ENCODE measurements at places on chromosomes 3 and 15.

DNA sequence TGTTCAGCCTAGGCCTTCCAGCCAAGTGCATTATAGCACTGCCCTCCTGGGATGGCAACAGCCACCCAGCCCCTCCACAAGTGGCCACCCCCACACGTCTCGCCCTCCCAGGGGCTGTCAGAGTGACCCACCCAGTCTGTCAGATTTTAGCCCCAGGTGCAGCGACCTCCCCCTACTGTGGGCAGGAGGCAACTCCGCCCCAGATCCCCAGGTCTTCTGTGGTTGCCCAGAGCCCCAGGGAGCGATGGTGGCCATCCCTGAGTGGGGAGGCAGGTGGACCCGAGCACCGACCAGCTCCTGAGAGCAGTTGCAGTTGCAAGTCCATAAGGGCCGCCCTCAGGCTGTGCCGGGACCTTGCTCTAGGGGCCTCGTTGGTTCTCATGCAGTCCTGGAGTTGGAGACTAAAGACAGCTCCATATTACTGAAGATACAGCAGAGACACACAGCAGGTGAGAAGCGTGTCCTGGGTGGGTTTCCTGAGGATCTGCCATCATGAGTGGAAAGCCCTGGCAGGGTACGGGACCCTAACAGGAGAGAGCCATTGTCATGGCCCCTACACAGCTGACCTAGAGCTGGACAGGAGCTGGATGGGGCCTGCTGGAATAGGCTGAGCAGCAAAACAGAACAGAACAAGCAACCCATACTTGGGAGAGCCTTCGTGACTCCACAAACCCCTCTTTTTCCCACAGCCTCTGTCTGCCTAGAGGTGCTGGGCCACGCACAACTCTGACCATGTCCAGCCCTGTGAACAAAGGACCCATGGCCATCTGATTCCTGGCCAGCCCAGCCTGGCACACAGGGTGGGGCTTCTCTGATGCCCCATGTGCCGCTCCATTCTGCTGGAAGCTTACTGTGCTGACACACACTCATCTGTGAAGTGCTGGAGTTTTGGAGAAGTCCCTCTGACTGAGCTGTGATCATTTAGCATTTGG is 110.3 kb upstream of the ALDH1A3 start:
- DNase-seq: no peak

DNA sequence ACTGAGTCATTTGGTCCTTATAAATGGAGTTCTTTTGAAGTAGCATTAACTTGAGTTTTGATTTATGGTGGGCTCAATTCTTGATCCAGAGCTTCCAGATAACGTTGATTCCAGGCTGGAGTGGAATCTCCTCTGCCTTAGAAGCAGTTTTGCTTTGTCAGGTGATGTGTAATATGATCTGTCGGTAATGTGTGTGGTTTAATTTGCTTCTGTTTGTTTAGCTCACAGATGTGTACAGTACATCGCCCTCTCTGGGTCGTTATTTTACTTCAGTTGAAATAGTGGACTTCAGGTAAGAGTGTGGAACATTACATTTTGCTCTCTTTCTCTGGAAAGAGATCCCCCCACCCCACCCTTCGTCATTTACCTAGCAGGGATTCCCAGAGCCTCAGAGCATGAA is 23.1 kb downstream of the C3orf52 start:
- peak; percentile 18 for DNase-seq

GRCh38 chr15:80773122-80773551 is 6.0 kb upstream of the CEMIP start:
- DNase-seq: no peak

DNA sequence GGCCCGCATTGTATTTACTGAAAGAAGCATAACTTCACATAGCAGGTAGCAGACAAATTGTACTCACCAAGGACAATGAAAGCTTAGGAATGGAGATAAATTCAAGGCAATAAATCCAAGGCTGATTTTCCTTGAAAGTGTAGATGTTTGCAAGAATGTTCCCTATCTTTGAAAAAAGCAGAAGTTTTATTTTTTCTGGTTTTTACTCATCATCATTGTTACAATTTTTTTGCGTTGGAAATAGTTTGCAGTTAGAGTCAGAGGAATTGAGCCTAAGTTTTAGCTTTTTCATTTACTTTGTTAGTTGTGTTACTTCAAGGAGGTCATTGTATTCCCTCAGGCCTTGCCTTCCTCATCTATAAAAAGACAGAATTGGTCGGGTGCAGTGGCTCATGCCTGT is 213.9 kb upstream of the TBL1XR1 start:
- no peak for DNase-seq

DNA sequence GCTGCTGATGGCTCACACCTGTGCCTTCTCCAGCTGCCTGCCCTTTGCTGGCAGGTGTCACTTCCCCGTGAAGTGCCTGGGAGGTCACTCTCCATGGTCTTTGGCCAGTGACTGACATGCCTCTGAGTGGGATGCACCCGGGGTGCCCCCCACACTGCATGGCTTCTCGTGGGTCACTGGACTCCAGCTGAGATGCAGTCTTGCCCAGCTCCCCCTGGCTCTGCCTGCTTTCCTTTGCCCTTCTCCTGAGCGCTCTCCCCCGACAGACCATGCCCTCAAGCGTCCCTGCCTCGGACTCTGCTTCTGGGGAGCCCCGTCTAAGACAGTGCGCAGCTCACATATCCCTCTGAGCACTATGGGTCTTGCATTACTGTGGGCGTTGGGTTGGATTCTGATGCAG is 14.4 kb downstream of the FBLN2 start:
- DNase-seq: no peak

GRCh38 chr3:110343945-110344344 is 727.7 kb upstream of the NECTIN3 start:
- no peak for DNase-seq

GRCh38 chr3:56862352-56863062 is 60.8 kb upstream of the ARHGEF3 start:
- no peak for DNase-seq

DNA sequence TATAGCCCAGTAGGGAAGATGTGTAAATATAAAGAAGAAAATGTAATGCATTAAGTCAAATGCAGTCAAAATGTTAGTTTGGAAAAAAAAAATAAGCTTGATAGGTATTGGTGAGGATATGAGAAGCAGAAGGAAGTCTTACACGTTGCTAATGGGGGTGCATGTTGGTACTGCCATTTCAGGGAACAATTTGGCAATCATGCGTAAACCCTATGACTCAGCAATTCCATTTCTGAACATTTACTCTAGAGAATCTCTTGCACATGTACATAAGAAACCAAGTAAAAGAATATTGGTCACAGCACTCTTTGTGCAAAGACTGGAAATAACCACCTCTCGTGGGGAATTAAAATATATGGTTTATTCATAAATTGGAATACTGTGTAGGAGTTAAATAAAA is 35.5 kb upstream of the TIMP4 start:
- DNase-seq: no peak

GRCh38 chr15:84871428-84871985 is 13.0 kb upstream of the SLC28A1 start:
- DNase-seq: no peak

DNA sequence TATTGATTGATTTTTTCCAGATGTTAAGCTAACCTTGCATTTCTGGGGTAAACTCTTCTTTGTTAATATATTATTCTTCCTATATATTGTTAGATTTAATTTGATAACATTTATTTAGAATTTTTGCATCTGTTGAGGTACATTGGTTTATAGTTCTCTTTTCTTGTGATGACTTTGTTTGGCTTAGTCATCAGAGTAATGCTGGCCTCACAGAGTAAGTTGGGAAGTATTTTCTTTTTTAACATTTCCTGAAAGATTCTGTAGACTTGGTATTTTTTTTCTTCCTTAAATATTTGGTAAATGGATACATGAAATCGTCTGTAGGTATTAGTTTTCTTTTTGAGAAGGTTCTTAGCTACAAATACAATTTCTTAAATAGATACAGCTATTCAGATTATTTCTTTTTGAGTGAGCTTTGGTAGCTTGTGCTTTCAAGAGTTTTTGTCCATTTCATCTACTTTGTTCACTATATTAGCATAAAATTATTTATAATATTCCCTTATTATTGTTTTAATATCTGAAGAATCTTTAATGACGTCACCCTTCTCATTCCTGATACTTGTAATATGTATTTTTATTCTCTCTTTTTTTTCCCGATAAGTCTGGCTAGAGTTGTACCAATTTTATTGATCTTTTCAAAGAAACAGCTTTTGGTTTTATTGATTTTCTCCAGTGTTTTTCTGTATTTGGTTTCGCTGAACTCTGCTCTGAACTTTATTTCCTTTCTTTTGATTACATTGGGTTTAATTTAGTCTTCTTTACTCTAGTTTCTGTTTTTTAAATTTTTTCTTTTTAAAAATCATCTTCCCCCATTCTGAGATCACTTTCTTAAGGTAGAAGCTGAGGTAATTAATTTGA is 6.5 kb upstream of the HPS3 start:
- no peak for DNase-seq

- no peak for DNase-seq
Measured at GRCh38 chr3:122245513-122246174, 62.2 kb downstream of the CASR start.

DNA sequence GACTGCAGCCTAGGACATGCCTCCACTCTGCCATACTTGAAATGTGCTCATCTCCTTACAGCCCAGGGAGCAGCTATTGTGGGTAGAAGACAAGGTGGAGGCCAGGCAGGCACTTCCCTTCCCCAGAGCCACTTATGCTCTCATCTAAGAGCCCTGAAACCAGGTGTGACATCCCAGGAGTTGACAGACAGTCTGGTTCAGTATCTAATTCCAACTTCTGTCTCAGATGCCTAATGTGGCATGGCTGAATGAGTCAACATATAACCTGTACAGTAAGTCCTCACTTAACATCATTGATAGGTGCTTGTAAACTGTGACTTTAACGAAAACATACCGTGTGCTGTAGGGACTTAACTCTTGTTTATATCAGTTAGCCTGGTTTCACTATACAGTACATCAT is 1.2 kb upstream of the CAPN3 start:
- DNase-seq: no peak

DNA sequence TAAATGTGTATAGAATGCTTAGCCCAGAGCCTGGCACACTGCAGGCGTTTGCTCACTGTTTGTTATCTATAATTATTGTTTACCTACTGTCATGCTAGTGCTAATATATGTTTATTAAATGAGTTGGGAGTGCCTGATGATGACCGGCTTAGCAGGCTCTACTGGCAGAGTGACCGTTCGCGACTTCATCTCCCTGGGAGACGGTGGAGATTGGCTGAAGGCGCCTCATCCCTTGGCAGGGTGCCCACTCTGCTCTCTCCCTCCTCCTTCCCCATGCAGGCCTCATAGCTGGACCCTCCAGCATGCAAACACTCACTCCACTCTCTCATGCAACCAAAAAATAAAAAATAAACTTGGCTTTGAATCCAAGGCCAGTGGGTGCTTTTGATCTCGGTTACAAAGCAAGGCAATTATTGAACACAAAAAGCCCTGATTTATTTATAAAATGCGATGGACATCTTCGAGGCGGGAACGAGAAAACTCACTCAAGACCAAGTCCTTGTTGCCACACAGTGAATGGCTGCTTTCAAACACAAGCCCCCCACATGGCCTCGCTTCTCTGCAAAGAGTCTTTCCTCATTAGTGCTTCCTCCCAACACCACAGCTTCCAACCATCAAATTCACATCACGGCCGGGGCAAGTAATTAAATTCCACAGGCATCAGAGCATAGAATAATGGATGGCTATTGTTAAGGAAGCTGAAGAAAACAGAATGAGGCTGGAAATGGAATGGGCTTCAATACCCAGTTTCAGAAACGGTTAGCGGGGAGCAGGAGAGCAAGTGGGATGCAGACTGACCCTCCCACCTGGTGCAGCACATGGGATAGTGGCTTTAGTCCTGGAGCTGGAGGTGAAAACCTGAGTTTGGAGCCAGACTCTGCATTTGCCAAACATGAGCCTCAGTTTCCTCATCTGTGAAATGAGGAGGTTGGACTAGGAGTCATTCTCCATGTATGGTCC is 135.7 kb upstream of the RAD18 start:
- DNase-seq: peak; percentile 3

DNA sequence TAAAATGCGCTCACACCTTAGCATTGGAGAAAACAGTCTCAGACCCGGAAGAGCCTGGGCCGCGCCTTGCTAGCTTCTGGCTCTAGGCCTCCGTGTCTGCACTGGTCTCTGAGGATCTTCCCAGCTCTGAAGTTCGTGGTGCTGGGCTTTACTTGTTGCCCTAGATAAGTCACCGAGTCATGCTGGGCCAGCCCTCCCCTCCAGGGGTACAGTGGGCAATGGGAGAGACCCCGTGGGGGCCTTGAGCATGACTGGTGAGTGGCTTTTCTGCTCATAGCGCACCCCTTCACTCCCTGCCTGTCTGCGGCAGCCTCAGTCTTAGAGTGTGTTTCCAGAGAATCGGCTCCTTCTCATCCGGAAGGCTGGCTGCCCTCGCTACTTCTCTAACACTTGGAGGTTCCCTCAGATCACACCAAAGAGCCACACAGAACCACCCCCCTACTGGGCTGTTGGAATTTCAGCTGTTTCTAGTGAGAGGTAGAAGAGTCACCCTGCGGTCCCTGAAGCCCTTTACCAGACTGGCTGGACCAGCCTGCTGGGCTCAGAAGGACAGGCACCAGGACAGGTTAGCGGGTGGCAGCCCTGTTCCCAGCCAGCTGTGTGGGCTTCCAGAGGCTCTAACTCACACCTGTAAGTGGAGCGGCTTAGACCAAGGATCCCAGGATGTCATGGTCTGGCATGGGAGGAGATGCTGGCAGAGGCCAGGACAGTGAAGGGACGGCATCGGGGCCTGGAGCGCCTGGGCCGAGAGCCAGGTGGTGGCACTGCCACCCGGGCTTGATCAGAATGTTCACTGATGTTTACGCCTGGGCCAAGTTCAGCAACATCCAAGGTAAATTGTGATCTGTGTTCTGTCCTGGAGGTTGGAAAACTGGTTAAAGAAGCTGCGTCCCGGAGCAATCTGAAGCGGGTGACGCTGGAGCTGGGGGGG is 17.9 kb downstream of the ALDH1A3 start:
- DNase-seq: no peak

- no peak for DNase-seq
Measured at GRCh38 chr15:66789029-66790025, 87.3 kb downstream of the SMAD6 start.

GRCh38 chr3:99630815-99631214 is 7.6 kb upstream of the COL8A1 start:
- no peak for DNase-seq

DNA sequence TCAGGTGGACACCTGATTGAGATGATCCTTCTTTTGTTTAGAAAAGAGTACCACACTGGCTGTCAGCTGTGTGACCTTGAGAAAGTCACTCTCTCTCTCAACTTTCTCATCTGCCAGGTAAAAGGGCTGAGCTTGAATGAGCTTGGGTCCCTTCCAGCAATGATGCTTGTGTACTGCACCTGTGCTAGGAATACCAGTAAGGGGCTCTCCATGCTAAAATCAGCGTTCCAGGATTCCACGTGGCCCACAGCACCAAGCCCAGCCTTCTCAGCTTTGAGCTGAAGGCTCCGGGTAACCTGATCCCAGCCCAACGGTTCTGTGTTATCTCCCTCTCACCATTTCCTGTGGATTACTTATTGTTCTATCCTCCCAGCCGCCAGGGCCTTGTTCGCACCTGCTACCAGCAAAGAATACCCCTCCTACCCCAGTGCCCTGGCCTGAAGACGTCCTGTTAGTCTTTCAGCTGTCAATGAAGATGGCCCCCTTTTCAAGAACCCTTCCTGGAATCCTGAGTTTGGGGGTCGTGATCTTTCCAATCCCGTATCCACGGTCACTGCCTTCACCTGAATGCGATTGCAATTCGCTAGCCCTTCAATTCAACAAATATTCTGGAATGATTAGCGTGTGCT is 54.2 kb upstream of the CGNL1 start:
- DNase-seq: peak; percentile 41

GRCh38 chr3:182258538-182259177 is 534.6 kb upstream of the ATP11B start:
- peak; percentile 83 for DNase-seq

- no peak for DNase-seq
Measured at GRCh38 chr15:39156166-39156565, 424.7 kb upstream of the THBS1 start.

GRCh38 chr3:15602146-15602536 is 596 bp downstream of the BTD start:
- no peak for DNase-seq
